Cardiac septum (tissue), 1 donor: ENCODE measurements at places on chromosomes 6 and 20. TPM values are rescaled to one million over a fixed set of nuclear protein-coding genes. Genes with fewer than 3 reads are reported as not detected.

GRCh38 chr6:140736231-140736630 lies 1361.8 kb upstream of the CITED2 start:
- no peak for DNase-seq

GRCh38 chr6:55276745-55277530 lies 50.3 kb upstream of the GFRAL start:
- DNase-seq = no peak

DNA sequence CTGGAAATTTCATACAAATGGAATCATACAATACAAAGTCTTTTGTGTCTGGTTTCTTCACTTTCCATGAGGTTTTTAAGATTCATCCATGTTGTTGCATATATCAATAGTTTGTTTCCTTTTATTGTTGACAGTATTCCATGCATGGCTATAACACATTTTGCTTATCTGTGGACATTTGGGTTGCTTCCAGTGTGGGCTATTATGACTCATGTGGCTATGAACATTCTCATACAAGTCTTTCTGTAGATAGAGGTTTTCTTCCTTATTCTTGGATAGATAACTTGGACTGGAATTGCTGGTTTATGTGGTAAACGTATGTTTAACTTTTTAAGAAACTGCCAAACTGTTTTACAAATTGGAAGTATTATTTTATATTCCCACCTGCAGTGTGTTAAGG lies 30.0 kb upstream of the KIF6 start:
- DNase-seq = no peak

DNA sequence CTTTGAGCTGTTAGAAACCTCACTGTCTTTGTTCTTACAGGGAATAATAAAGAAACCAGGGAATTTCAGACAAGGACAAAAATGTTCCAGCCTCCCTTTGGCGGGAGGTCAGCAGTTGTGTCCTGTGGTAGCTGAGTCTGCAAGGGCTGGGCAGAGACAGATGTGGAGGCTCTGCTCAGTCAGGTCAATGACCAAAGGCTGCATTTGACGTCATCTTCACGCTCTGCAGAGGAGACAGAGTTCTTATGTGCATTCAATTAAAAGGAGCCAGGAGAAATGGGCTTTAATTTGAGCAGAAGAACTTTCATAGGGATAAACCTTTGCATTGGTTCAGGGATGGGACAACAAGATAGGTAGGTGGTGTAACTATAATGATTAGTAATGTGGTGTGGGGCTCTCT lies 45.1 kb upstream of the FOXA2 start:
- DNase-seq = no peak

Gene LHFPL5
- total RNA-seq = not detected
